ENCODE measurements at places on chromosomes 5 and 9.
A peak's percentile ranks its signal among the peaks of the same experiment; 100 is the strongest.

DNA sequence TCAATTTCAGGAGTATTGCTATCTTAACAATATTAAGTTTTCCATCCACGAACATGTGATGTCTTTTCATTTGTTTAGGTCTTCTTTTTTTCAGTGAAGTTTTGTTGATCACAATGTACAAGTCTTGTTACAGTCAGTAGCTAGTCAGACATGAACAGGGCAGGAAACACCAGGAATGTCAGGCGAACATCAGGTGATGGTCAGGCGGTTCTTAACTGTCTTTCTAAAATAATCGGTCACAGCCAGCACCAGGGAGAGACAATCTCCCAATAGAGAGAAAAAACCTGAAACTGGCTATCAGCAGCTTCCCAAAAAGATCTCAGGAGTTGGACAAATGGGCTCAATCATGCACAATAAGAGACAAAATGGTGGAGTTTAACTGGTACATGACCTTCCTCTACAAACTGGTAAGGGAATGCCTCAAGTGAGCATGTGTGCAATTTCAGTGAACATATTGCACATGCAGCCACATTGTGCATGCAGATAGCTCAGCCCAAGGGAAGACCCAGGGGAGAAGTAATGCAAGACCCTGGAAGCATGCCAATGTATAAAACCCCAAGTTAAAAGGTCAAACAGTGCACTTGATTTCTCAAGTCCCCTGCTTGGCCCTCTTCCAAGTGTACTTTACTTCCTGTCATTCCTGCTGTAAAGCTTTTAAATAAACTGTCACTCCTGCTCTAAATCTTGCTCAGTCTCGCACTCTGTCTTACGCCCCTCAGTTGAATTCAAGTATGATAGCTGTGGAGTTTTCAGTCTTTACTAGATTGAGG, 176.1 kb upstream of the RASEF start:
- DNase-seq = no peak
- no peak overlapping the region for H3K27ac ChIP-seq
- H3K4me1 ChIP-seq = no peaks in the 10 kb centered on the region
- no peaks in the 10 kb centered on the region for H3K27me3 ChIP-seq
- H3K4me3 ChIP-seq = no peak overlapping the region

DNA sequence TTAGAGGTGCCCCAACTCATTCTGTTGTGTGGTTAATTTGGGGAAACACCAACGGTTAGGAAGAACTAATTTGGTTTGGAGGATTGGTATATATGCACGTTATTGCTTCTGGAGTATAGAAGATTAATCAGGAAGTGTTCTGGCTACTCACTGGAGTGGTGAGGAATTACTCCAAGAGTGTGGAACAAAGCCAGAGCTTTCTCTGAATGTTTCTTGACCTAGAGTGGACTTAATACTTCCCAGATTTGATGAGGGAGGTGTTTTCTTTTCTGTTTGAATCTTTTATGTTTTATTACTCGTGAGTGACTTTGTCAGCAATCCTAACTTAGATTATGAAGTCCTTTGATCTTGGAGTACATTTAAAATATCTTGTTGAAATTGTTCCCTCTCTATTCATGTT, 163.7 kb downstream of the MAN2A1 start:
- no peak for DNase-seq
- H3K36me3 ChIP-seq = peaks cover 58% of the 10 kb centered on the region
- H3K27me3 ChIP-seq = no peaks in the 10 kb centered on the region
- H3K4me1 ChIP-seq = peaks cover 78% of the 10 kb centered on the region
- H3K27ac ChIP-seq = peak overlapping the region; percentile 20
- no peak overlapping the region for H3K4me3 ChIP-seq

DNA sequence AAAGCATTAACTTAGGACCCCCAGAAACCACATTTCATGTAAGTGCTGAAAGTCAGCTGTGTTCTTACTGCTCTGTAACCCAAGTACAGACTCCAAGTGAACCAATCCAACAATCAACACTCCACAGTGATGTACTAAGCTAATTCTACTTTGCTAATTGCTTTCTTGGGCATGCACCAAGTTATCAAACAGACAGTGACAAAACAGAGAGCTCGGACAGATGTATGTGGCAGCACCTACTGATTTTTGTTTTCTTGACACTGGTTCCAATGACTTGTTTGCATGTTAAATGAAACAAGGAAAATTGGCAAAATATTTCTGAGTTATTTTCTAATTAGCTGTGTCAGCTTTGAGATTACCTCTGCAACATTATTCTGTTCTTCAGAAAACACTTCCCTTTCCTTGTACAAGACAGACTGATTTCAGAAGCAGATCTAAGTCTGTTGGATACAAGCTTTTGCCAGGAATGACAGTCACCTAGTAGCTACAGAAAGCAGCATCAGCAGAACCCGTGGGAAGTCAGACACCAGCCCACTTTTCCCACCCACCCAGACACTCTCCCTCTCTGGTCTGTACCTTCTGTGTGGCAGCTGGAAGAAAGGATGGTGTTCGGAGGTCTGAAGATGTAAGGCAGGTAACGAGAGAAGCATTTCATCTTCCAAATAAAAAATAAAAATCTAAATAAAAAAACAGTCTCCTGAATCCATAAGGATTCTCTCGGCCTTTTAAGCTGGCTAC, 176.7 kb upstream of the PPP2R2B start:
- H3K27me3 ChIP-seq = peaks cover 6% of the 10 kb centered on the region
- no peaks in the 10 kb centered on the region for H3K36me3 ChIP-seq
- no peak overlapping the region for H3K4me3 ChIP-seq
- H3K4me1 ChIP-seq = no peaks in the 10 kb centered on the region
- no peak for DNase-seq

DNA sequence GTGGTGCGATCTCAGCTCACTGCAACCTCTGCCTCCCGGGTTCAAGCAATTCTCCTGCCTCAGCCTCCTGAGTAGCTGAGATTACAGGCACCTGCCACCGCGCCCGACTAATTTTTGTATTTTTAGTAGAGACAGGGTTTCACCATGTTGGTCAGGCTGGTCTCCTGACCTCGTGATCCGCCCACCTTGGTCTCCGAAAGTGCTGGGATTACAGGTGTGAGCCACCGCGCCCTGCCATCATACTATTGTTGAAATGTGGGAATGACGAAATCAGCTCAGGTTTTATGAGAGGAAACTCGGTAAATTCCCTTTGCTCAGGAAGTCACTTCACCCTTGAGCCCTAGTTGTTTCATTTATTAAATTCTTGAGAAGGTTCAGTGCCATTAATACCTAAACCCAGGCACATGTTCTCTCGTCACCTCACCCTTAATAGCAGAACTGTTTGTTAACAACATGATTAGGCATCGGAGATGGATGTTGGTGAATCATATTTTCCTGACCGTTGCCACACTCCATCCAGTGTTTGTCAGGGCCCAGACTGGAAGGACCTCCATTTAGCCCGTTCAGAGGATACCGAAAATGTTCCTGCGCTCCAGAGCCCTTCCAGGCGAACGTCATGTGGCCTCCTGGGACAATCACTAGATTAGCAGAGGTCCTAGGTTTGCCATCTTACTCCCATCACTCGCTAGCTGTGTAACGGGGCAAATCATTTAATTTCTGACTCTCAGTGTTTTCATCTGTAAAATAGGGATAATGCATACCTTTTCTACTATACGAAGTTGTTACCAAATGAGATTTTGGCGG, 20.0 kb upstream of the CREBRF start:
- peak overlapping the region; percentile 59 for H3K4me3 ChIP-seq
- no peaks in the 10 kb centered on the region for H3K27me3 ChIP-seq
- H3K4me1 ChIP-seq = peaks cover 62% of the 10 kb centered on the region
- DNase-seq = peak; percentile 74
- peak overlapping the region; percentile 96 for H3K27ac ChIP-seq

Measured in activated CD4-positive, alpha-beta T cell treated with anti-CD3 and anti-CD28 coated beads for 36 hours (primary cell).